ENCODE measurements at places on chromosomes 16 and 17. TPM values are rescaled to one million over a fixed set of nuclear protein-coding genes. Genes with fewer than 3 reads are reported as not detected.

Gene ATXN2L
- total RNA-seq, result 98.5 TPM

Gene QRICH2
- 1.9 TPM for total RNA-seq

Gene GNGT2
- total RNA-seq, result 1.4 TPM

Gene TMEM132E
- total RNA-seq, result not detected

Gene MT3
- total RNA-seq, result 1.8 TPM

Gene G6PC1
- 0.50 TPM for total RNA-seq

Gene NPIPB13
- 9.7 TPM for total RNA-seq

Gene PERCC1
- total RNA-seq, result not detected

Gene SLC39A11
- 89.8 TPM for total RNA-seq

Gene SRL
- 0.50 TPM for total RNA-seq

Gene KRT20
- 1,967 TPM for total RNA-seq

Gene KRTAP1-1
- not detected for total RNA-seq

Gene SHBG
- not detected for total RNA-seq

Gene ANKFY1
- total RNA-seq, result 59.6 TPM

Gene HOXB7
- total RNA-seq, result 26.6 TPM

Gene ZFP3
- total RNA-seq, result 8.6 TPM

Gene CNTNAP1
- 1.2 TPM for total RNA-seq

Gene KRTAP4-3
- not detected for total RNA-seq

Gene SHMT1
- 40.2 TPM for total RNA-seq

Gene DDX28
- total RNA-seq, result 7.1 TPM

Gene PTGES3L
- total RNA-seq, result 3.6 TPM

Gene WBP2
- 105 TPM for total RNA-seq

Gene KRT35
- not detected for total RNA-seq

Gene DNAAF1
- total RNA-seq, result 0.34 TPM

Gene C16orf89
- total RNA-seq, result 2.1 TPM

Gene CTRL
- 1.9 TPM for total RNA-seq

Gene AHSP
- total RNA-seq, result not detected

Gene HBQ1
- not detected for total RNA-seq

Gene CRYBA1
- not detected for total RNA-seq

Gene TSPOAP1
- 6.1 TPM for total RNA-seq

Gene PRAC1
- total RNA-seq, result 261 TPM

Gene HAPSTR1
- 46.4 TPM for total RNA-seq

Gene TBC1D10B
- 46.4 TPM for total RNA-seq
